ENCODE measurements at places on chromosomes 6 and 20.

DNA sequence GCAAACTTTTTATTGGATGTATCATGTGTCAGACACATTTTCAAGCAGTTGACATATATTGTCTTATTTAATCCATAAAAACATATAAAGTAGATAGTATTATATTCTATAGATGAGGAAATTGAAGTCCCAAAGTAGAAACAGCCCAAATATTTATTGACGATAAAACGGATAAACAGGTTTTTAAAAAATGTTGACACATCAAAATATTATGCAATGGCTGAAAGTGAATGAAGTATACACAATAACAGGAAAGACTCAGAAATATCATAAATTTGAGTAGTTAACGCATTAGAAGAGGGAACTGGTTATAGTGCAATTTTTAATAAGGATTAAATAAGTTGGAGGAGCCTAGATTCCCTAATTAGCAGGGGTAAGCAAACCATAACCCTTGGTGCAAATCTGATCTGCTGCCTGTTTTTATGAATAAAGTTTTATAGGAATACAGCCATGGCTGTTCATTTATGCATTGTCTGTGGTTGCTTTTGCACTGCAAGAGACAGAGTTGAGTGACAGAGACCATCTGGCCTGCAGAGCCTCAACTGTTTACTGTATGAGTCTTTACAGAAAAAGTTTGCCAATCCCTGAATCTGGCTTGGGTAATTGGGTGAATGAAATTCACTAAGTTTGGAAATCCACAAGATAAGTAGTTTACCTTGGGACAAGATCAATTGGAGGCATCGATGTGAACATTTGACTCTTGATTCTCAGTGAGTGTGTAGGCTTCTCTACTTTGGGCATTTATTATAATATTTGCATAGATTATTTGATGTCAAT lies 50.6 kb upstream of the EXOC2 start:
- no peak for DNase-seq

GRCh38 chr20:24744747-24745146 lies 204.3 kb upstream of the CST7 start:
- no peak for DNase-seq

GRCh38 chr6:2086326-2086965 lies 159.0 kb downstream of the GMDS start:
- no peak for DNase-seq

DNA sequence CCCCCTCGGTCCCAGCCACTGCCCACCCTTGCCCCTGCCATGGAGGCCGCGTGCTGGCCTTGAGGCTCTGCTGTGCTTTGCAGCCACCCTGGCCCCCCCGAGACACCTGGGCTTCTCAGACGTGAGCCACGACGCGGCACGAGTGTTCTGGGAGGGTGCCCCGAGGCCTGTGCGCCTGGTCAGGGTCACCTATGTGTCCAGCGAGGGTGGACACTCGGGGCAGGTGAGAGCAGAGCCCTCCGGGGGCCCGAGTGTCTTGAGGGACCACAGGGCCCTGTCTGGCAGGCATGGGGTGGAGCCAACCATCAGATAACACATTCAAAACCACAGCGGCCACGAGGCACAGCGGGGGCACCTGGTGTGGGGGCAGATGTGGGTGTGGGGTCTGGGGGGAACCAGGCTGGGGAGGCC lies 18.9 kb downstream of the COL20A1 start:
- DNase-seq, result no peak

GRCh38 chr6:453152-453551 lies 61.6 kb downstream of the IRF4 start:
- DNase-seq, result no peak

GRCh38 chr20:16530201-16530681 lies 43.0 kb downstream of the KIF16B start:
- DNase-seq, result no peak

DNA sequence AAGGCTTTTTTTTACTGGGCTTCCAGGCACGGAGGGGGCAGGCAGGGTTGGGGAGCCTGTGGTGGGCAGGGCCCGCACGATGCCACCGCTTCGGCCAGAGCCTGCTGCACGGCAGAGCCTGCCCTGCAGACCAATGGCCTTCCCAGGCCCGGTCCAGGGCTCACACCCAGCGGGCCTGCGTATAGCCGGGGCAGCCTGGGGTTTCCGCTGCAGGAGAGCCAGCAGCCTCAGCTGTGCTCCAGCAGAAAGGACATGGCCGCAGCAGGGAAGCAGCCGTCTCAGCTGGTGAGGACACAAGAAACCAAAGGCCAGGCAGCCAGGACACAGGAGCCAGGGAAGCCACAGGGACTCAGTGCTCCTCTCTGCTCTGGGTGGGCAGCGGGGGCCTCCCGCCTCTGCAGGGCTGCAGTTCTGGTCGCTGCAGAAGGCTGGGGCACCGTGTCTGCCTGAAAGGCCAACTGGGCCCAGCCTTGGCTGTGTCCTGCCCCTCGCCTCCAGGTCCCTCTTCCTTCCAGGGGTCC lies 90.6 kb downstream of the TTLL2 start:
- no peak for DNase-seq

DNA sequence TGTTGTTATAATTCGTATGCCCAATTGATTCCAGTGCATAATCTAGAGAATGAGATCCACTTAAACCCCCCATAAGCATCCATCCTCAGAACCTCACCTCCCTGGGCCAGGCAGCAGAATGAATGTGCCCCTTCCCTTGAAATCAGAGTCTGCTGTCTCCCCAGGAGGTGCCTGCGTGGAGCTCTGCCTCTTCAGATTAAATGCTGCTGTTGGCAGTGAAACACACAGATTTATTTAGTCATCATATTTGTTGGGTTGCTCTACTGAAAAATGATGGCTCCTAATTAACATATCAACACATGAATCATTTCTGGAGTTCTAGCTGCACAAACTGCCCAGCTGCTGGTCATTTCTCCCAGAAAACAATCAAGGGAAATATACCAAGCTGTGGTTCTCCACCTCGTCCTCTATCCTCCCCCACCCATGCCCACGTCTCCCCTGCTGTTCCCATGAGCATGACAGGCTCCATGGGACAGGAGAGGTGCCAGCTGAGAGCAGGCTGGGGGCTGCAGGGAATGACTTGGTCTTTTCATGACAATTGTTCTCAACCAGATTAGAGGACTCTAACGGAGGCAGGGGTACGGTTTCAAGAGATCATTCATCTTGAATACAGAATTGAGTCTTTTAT lies 633.1 kb downstream of the CDH26 start:
- no peak for DNase-seq

- DNase-seq, result no peak
Measured at GRCh38 chr6:127162836-127163235, 44.4 kb downstream of the RSPO3 start.

All from OCI-LY7 (cell line).